ENCODE measurements at places on chromosomes 3 and 15.

GRCh38 chr3:140035871-140036270, 100.9 kb downstream of the CLSTN2 start:
- DNase-seq = no peak

DNA sequence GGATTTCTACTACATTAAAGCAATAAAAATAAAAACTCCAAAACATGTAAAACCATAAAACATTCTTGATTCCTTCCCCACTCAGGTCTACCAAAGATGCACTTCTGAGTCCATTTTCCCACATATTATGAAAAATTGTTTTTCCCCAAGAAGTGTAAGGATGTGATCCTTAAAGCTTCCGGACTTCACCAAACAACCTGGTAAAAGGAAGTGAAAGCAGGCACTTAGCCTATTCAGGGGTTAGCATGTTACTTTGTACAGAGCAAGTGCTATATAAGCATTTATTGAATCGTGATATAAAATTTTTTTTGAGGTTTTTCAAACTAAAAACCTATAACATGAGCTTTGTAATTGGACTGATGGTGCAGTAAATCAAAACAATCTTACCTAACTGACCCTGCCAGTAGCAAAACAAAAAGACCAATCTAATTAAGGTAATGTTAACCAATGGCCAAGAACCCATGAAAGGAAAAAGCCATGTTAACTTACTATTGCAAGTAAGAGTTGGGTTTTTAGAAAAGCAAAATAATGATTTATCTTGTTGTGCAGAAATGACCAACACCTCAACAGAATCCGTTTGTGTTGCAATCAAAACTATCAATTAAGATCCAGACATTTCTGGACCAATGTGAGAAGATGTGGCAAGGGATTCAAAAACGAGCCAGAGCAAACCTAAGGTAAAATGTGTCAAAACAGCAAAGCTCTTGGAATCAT, 1.8 kb downstream of the SETD2 start:
- DNase-seq = no peak

GRCh38 chr15:80401456-80401855, 2.7 kb upstream of the ARNT2 start:
- DNase-seq = no peak

- DNase-seq = no peak
Measured at GRCh38 chr3:9291821-9292410, 42.5 kb upstream of the SRGAP3 start.

DNA sequence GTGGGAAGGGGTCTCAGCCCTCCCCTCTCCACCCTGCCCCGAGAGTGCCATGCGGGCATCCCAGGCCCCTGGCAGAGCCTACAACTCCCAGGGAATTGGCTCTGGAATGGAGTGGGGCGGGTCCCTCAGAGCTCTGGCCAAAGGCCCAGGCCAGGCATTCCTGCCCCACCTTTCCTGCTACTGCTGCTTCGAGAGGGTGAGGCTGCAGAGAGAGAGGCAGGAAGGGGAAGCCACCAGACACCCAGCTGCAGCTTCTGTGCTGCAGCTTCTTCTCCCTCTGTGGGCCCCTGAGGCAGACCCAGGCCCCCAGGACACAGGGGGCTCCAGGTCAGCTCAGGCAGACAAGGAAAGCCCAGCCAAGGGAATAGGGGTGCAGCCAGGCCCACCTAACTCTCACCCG, 2.7 kb downstream of the ALS2CL start:
- no peak for DNase-seq

DNA sequence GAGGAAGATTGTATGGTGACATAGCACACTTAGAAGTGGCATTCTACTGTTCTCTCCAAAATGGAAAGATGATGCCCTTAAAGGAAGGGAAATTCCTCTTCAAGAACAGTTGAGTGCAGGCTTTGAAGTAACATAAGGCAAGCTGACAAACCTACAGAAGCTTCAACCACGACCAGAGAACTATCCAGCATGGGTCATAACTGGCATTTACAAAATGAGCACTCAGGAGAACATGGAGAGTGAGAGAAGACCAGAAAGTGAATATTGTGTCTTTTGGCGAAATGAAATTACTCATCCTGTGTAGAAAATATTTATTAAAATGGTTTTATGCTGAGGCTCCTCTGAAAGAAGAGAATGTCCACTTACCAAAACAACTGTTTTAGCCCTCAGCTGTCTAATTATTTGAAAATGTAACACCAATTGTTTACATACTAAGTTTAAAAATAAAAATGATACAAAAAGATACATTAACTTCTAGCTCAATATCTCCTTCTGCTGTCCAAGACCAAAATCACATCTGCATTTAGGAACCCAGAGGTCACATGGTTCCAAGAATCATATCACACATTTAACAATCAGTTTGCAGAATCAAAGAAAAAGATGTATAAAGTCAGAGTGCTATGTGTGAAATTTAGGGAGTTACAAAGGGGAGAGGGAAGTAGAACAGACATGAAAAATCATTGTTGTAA, 216.9 kb downstream of the ATP8B4 start:
- DNase-seq = no peak

DNA sequence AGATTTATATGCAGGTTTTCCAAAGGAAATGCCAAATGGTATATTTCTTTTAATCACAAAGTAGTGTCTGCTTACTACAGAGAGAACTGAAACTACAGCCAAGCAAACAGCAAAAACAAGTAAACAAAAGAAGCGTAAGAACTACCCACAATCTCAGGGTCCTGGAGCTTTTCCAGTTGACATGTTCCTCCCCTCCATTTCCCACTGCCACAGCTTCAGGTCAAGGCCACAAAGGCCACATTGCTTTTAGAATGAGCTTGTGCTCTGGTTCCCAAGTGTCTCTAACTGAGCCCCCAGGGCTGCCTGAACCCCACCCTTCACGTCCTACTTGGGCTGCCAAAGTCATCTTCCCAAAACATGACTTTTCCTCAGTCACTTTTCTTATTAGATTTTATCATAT, 24.1 kb downstream of the CTDSPL start:
- no peak for DNase-seq

GRCh38 chr3:7484636-7485035, 623.7 kb downstream of the GRM7 start:
- no peak for DNase-seq

DNA sequence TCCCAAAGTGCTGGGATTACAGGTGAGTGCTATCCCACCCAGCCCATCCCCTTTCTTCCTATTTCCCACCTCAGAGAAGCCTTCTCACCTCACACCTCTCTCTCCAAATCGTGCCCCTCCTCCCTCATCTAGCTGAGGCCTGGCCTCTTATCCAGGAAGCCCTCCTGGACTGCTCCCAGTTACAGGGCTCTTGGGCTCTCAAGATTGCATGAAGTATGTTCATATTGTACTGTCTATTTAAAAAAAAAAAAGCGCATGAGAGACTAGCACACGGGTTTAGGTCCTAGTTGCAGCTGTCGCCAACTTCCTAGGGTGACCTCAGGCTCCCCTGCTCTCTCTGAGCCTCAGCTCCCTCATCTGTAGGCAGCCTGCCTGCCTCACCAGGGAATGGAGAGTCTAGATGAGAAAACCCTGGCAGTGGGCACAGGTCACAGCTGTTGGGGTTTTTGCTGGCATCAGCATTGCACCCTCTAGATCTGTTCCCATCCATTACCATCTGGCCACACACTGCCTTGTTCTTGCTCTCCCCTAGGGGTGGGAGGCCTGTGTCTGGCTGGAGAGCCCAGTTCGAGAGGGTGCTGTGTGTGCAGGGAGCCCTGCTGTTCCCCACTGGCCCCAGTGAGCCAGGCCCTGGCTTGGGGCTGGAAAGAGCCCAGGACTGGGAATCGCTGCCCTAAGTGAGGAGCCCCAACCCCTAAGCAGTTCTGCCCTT, 24.2 kb upstream of the C15orf39 start:
- DNase-seq = no peak

DNA sequence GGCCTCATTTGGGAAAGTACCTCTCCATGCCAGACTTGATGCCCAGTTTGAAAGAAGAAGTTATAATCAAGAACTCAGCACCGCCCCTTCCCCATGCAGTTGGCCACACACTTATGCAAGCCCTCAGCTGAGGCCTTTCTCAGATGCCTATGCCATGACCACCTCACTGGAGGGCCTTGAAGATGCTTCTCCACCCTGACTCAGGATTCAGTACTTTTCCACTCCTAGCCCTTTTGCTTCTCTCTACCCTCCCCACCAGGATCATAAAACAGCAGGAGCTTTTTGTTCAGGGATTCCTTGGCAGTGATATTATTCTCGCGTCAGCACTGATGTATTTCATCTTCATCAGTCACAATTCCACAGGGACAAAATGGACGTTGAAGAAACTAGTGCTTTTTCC, 313.5 kb downstream of the PYDC2 start:
- DNase-seq = no peak

DNA sequence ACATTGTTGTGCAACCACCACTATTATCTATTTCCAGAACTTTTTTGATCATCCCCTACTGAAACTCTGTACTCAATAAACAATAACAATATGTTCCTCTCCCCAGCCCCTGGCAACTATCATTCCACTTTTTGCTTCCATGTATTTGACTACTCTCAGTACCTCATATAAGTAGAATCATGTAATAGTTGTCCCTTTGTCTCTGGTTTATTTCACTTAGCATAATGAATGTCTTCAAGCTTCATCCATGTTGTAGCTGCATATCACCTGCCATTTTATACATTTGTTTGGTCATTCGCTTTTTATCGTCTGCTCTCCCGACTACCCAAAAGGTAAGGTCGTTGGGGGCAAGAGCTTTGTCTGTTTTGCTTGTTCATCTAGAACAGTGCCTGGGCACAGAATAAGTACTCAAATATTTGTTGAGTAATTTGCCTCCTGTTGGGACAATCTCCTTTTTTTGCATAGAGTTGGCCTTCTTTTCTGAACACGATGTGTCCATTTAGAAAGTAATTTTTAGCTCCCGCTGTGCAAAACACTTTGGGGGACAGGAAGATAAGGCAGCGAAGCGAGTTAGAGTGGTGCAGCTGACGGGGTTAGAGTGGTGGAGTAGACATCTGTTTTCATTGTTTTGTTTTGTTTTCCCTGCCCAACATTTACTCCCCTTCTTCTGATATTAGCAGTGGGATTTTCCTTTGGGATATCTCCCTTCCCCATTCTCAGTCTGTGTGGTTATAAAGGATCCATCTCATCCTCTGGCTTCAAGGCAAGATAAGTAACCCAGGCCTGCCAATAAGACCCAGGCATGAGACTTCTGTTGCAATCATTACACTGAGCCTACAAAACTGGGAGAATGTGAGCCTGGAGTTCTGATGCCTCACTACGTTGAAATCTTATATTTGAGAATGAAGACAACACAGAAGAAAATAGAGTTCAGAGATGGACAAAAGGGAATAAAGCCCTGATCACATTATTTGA, 83.4 kb upstream of the RNU6-1 start:
- DNase-seq = no peak

- no peak for DNase-seq
Measured at GRCh38 chr3:83649692-83650091, 1309.1 kb upstream of the CADM2 start.

DNA sequence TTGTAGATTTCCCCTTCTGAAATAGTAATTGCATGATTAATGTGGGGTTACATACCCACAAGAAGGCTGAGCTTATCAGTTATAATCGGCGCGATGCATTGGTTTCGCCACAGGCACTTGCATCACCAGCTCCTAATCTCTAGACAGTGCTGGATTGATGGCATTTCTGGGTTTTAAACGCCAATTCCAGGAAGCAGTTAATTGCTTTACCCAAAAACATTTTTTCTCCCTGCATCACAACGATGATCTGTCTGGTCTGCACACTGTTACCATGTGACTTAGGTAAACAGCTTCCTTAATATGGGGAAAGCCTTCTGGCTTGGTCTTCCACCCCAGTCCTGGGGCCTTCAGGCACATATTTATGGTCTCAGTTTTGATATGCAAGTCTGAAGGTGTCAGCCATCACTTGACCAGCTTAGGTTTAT, 70.0 kb upstream of the HEG1 start:
- no peak for DNase-seq

DNA sequence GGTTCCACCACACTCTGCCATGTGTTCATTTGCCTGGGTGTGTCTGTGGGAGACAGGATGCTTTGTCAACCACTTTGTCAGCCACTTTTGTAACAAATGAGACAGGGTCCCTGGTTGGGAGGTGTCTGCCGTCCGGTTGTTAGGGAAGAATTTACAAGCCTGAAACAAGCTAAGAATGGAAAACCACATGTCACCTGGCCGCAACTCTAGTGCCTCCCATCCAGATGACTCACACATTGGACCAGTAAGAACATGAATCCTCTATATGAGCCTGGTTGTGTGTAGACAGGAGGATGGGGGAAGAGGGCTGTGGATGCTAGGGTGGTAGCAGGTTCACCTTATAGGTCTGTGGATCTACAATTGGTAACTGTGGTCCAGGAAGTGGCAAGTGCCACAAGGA, 335.3 kb downstream of the CLSTN2 start:
- no peak for DNase-seq

- DNase-seq = no peak
Measured at GRCh38 chr15:69410248-69410874, 3.8 kb upstream of the KIF23 start.

DNA sequence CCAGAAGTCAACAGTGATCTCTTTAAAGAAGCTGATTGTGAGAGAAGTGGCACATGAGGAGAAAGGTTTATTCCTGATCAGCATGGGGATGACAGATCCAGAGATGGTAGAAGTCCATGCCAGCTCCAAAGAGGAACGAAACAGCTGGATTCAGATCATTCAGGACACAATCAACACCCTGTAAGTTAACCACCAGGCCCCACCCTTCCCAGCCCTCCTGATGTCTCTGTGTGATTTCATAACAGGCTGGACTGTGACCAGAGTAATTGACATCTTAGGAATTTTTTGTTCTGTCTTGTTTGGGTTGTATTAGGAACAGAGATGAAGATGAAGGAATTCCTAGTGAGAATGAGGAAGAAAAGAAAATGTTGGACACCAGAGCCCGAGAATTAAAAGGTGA, 67.7 kb downstream of the KLHL25 start:
- no peak for DNase-seq

DNA sequence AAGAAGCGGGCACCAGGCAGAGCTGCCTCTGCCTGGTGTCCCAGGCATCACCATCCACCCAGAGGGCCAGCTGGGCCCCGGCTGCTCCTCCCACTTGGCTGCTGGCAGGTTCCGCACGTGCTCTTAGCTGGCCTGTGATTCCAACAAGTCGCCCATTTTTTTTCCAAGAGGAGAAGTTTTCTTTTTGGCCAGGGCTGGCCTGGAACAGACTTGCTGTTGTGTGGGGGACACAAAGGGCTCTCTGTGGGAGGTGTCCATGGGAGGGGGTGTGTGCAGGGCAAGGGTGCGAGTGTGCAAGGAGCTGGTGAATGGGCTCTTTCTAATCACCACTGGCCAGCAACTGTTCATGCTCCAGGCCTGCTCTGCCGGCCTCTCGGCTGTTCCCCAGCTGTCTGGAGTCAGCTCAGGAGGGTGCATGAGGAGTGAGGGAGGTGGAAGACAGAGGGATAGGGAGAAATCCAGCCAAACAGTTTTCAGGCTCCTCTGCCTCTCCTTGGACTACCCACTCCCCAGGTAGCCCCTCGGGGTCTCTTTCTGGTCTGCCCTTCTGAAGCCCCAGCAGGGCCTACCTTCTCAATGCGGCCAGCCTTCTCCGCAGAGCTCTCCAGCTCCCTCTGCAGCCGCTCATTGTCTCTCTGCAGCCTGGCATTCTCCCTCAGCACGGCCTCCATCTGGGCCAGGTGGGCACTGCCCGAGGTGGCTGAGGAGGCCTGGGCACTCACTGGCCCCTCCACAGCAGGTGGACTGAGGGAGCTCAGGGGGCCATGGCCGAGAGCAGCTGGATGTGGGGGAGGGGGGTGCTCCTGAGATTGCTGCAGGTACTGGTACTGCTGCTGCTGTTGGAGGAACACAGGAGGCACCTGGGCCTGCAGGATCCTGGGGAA, 7.1 kb downstream of the AMOTL2 start:
- DNase-seq = no peak

Data from activated CD4-positive, alpha-beta T cell treated with anti-CD3 and anti-CD28 coated beads for 24 hours (primary cell).